ENCODE measurements at places on chromosomes 5 and 9.

DNA sequence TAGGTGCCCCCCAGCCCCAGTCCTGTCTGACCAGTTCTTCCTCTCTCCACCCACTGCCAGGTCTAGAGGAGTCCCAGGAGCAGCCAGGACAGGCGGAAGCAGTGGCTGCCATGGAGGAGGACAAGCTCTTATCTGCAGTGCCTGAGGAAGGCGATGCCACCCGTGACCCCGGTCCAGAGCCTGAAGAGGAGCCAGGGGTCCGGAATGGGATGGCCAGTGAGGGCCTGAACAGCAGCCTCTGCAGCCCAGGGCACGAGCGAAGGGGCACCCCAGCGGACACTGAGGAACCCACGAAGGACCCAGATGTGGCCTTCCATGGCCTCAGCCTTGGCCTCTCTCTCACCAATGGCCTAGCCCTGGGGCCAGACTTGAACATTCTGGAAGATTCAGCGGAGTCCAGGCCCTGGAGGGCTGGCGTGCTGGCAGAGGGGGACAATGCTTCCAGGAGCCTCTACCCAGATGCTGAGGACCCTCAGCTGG lies 13.8 kb downstream of the PSD2 start:
- DNase-seq, result no peak

- DNase-seq, result no peak
These were observed 4.7 kb upstream of the FRMPD1 start for GRCh38 chr9:37645903-37646506.

- DNase-seq, result no peak
These were observed 63.5 kb upstream of the PUM3 start for GRCh38 chr9:2907411-2907810.

GRCh38 chr9:99184475-99185347 lies 37.0 kb downstream of the ALG2 start:
- peak; percentile 98 for DNase-seq

DNA sequence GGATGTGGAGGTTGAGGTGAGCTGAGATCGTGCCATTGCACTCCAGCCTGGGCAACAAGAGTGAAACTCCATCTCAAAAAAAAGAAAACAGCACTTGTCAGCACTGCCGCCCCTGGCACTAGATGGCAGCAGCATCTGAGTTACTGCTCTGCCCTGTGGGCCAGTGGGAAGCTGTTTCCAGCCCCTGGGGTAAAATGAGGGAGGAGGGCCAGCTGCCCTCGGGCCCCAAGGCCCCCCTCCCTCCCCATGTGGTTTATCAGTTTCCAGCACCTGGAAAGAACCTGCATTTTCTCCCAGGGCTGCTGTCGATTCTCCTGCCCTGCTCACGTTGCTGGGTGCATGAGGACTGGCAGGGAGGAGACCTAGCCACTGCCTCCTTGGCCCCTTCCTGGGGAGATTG lies 13.2 kb upstream of the CEL start:
- DNase-seq, result peak; percentile 44

DNA sequence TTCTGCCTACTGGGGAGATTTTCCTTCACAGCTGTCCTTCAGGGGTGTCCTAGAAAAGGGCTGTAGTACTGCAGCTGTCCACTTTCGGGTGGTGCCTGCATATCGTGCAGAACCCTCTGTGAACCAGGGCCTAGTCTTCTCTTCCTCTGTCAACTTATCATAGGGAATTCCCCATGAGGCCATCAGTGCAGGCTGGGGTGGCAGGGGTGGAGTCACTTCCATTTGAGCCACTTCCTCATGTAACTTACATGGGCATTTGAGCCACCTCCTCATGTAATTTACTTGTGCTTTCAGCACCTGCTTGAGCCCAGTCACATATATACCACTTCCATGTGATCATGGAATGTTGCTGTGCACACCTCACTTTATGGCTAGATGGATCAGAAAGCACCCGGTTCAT lies 742.0 kb upstream of the RGMB start:
- DNase-seq, result no peak

DNA sequence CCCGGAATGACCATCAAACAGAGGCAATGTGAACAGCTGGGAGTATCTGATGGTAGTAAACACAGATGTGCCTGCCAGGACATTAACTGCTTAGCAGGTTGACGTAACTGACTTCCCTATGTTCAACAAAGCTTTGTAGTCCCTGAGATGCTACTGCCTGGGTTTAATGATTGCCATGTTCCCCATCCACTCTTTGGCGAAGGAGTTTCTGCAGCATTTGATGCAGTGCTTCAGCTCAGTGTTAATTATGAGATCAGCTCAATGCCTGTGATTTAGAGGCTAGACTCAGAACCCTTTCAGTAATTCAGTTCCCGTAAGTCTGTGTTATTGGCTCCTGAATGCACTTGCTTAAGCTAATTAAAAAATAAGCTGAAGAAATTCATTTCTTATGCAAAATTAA lies 547.3 kb upstream of the ZNF608 start:
- no peak for DNase-seq

- DNase-seq, result no peak
These were observed 24.6 kb downstream of the SECISBP2 start for GRCh38 chr9:89342948-89343347.

DNA sequence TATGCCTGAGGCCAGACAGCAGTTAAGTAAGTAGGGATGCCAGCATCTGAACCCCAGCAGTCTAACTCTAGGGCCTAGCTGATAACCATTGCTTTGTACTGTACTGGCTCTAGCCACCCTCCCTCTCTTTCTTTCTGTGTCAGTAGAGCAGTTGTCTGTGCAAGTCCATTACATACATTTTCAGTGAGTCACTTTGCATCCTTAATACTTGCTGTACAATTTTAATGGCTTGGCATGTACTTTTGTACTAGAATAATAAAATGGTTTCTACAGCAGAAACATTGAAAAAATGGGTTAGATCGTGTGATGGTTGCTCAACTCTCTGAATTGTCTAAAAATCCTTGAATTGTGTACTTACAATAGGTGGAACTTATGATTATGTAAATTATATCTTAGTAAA lies 1.5 kb upstream of the TTC39B start:
- no peak for DNase-seq

GRCh38 chr5:11491404-11492075 lies 412.7 kb downstream of the CTNND2 start:
- DNase-seq, result no peak

DNA sequence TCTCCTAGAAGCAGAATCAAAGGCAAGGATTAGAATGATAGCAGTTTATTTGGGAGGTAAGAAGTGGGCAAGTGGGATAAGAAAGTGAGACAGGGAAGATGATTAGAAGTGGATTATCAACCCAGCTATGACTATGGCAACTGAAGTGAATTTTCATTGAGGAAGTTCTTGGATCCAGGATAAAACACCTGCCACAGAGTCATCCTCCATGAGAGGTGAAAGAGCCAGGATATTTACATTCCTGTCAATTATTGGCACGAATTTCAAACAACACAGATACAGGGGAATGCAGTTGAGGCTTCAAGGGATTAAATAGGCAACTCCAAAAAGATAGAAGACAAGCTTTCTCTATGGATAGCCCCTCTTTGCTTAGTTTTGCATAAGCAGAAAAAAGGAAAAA lies 31.8 kb upstream of the ZNF366 start:
- no peak for DNase-seq

- DNase-seq, result no peak
These were observed 83.7 kb downstream of the HINT1 start for GRCh38 chr5:131081374-131081773.

- no peak for DNase-seq
These were observed 9.1 kb downstream of the ENHO start for GRCh38 chr9:34513567-34514214.

DNA sequence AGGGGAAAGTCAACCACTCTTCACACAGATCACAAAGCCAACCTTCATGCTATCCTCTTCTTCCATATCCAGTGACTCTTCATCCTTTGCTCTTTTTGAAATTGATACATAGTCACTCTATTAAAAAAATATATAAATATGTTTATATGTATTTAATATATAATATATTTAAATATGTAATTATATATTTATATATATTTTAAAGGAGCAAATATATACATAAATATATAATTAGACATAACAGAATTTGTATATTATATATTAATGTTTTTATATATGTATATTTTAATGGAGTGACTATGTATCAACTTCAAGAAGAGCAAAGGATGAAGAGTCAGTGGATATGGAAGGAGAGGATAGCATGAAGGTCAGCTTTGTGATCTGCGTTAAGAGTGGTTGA lies 374.9 kb downstream of the CDH9 start:
- no peak for DNase-seq

DNA sequence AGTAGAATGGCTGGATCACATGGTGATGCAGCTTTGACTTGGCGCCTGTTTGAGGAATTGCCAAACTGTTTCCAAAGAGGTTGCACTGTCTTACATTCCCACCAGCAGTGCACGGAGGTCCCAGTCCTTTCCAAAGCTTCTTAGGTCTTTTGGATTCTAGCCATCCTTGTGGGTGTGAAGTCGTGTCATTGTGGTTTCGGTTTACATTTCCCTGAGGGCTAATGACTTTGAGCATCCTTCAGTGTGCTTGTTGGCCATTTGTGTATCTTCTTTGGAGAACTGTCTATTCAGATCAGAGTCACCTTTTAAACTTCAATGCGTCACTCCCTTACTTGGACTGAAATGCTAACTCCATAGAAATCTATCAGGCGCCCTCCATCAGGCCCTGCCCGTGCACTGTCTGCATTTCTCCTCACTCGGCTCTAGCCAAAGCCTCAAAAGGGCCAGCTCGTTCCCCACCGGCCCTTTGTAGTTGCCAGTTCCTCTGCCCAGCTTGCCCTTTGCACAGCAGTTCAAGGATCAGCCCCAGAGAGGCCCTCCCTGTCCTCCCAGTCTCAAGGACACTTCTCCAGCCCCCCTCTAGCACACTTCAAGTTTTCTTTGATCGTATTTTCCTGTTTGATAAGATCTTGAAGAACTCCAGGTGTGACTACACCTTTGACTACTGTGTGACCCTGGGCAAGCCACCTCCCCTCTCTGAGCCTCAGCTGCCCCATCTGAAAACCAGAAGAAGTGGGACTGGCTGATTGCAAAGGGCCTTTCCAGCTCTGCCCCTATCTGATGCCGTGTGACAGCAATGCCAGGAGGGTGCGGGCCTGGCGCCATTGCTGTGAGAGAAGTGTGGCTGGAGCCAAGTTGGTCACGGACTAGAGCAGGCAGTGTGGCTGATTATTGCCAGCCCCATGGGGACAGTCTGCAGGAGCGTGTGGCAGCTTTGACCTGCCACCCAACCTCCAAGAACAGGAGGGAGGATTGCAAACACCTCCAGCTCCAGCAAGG lies 5.6 kb downstream of the HRH2 start:
- DNase-seq, result no peak

- DNase-seq, result no peak
These were observed 58.0 kb upstream of the PTPN3 start for GRCh38 chr9:109556061-109556460.

- DNase-seq, result no peak
These were observed 112.2 kb downstream of the FOXD1 start for GRCh38 chr5:73336366-73336765.

DNA sequence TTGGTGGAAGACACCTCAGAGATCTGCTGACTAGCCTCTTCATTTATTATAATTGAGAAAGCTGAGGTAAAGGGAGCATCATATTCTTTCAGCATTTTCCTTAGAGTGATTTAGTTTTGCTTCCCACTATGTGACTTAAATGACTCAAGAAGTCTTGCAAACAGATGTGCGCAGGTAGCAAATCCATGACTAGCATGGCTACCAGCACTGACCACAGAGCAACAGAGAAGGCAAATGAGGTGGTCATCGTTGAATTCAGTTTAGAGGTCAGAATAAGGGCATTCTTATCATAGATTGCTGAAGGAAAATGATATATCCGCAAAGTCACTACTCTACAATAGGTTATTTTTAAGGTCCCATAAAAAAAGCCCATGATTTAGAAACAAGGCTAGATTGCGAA lies 162.2 kb downstream of the PIK3R1 start:
- DNase-seq, result no peak

DNA sequence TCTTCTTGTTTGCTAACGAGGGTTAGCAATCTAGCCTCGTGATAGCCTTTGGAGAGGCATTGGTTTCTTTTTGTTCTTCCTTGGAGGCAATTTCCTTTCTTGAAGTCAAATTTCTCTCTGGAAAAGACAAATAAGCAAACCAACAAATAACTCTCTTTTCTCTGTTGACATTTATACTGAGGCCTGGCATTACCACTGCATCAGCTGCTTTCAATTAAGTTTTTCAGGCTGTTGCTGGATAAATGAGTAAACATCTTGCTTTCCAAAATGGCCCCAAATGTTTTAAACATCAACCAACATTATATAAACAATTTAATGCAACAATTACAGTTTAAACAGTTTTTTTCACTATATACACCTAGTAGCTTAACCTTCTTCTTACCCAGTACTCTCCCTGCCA lies 264.4 kb downstream of the HTR1A start:
- DNase-seq, result no peak

DNA sequence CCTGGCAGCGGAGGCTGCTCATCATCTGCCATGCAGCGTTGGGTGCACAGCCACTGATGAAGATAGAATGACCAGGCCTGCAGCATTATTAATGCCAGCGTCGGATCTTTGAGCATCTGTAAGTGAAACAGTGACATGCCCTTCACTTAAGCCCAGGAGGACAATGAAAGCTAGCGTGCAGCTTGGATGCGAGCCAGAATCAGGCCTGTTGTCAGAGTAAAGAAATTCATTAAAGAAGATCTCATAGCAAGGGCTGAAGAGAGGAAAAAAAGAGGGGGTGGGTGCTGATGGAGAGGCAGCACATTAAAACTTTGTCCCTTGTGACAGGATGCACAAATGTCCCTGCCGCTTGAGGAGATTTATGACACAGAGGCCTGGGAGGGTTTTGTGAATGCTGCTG lies 186.1 kb upstream of the MAST4 start:
- DNase-seq, result peak; percentile 79

DNA sequence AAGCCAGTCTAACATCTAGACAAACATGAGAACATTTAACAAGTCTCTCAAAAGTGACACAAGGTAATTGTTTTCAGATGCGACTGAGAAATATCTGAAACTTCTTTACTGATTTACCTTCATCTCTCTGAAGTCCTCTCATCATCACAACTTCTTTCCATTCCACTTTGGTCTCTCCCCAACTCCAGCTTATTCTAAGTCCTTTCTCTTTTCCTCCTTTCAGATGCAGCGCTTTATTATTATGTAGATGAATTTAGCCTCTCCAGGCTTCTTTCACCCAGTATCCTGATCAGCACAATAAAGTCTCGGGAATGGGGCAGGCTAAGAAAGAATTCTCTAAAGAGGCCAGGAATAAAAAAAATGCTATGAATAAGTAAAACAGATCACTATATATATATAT lies 128.0 kb downstream of the KCTD16 start:
- DNase-seq, result no peak

All from NCI-H1417 (cell line).